M059J (cell line): ENCODE measurements at places on chromosomes 3 and 15.

DNA sequence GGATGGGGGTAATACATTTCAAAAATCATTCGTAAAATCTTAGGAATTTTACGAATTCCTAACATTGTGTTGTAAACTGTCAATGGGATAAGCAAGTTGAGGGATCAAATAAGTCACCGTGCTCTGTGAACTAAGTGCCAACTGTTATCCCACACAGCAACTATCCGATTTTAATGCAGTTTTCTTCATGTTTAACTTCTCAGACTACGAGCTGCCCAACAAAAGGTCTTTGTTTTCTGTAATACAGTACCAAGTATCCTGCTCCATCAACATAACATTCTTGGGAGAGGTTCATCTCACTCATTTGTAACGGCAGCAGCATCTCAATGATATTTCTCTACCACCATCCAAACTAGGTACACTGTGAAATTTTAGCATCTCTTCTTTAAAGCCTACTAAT lies 654.1 kb upstream of the LMCD1 start:
- DNase-seq: no peak

DNA sequence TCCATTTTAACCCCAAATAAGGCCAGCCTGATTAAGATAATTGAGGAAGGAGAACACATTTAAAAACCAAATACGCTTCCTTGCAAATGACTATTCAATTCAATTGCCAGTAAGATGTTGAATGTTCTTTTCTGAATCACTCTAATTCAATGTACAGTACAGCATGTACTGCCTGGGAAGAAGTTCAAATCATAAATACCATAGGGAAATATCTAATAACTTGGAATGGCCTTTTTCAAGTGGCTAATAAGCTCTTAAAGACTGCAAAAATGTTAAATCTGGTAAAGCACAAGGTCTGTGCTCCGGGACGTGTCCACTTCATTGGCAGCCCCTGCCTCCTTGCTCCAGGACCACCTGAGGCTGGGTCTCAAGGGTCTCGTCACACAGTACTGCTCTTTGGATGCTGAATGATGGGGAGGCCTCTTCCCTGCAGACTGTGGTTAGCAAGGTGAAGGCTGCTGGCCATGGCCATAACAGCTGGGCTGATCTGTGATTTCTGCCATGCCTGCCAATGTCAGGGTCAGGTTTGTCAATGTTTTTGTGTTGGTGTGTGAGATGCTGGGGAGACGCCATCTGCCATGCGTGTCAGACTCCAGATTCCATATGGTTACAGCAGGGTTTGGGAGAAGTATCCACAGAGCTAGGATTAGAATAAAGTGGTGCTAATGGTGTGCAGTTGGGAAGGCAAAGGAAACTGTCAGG lies 300.5 kb downstream of the ADAMTS17 start:
- no peak for DNase-seq

DNA sequence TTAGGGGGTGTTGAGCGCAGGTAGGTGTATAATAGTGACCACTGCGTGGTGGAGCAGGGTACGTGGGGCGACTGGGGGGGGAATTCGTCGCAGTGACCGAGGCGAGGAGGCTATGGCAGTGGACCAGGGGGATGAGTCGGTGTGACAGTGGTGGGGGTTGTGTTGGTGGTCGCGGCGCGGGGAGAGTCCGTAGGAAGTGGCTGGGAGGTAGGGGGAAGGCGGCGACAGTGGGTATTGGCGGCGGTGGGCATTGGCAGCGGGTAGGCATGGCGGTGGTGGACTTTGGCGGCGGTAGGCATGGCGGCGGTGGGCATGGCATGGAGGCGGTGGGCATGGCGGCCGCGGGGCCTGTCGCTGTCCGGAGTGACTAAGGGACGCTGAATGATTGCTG lies 739 bp downstream of the SNRPN start:
- peak; percentile 1 for DNase-seq

DNA sequence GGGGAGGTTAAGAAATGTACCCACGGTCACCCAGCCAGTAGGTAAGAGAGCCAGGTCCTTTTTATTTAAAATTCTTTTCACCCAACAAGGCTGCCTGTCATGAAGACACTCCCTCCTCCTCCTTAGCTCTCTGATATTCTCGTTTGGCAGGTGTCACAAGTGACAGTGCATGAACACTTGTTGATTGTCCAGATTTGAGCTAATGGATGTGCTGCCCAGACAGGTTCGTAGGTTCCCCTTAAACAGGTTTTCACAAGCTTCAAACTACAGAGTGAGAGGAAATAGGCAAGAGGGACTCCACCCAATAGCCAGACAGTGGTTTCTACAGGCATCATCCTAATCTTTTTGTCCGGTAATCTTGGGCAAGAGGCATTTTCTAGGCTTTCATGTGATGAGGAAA lies 32.2 kb downstream of the ATP13A4 start:
- no peak for DNase-seq

- peak; percentile 72 for DNase-seq
These were observed 37.0 kb downstream of the CDC25A start for GRCh38 chr3:48151058-48151806.

- DNase-seq: no peak
These were observed 77.5 kb downstream of the PCCB start for GRCh38 chr3:136327671-136328070.

- no peak for DNase-seq
These were observed 487.2 kb upstream of the ATP11B start for GRCh38 chr3:182305881-182306665.

- no peak for DNase-seq
These were observed 31.4 kb upstream of the CLK3 start for GRCh38 chr15:74584204-74584603.

- DNase-seq: peak; percentile 36
These were observed 12.1 kb upstream of the APBA2 start for GRCh38 chr15:28873585-28874190.

DNA sequence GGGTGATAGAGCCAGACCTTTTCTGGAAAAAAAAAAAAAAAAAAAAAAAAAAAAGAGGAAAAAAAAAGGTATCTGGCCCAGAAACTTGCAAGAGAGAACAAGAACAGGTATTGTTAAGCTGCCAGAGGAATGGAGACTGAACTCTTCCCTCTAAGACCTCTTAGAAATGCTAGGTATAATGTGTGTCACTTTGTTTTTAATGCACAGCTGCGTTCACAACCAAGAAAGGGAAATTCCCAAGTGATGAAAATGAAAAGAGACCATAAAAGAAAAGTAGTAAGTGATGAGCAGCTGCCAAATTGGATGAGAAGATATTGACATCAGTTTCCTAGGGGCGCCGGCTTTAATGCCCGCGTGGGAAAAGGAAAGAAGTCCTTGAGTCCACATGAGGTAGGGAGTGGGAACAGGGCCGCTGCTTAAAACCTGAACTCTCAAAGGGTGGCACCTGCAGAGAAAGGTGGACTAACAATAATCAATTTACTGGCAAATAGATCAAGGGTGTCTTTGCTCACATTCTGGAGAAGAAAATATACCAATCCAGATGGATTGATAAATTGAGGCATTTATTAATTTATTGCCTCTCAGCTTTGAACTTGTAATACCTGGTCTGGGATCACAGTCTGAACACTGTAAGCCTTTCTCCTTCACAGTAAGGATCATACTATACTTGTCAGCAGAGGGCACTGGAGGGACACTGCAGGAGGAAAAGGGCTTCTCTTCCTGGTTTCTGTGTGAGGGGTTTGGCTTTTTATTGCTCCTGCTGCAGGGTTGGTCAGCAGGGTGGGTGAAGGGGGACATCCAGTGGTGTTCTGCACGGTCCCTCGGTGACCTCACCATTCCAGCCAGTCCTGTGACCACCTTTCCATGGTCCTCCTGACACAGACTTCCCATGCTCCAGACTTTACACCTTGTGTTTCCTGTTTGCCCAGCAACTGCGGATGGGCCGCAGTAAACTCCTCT lies 131.6 kb downstream of the AQP9 start:
- DNase-seq: peak; percentile 60

GRCh38 chr3:60708191-60708975 lies 542.9 kb downstream of the FHIT start:
- DNase-seq: peak; percentile 18

DNA sequence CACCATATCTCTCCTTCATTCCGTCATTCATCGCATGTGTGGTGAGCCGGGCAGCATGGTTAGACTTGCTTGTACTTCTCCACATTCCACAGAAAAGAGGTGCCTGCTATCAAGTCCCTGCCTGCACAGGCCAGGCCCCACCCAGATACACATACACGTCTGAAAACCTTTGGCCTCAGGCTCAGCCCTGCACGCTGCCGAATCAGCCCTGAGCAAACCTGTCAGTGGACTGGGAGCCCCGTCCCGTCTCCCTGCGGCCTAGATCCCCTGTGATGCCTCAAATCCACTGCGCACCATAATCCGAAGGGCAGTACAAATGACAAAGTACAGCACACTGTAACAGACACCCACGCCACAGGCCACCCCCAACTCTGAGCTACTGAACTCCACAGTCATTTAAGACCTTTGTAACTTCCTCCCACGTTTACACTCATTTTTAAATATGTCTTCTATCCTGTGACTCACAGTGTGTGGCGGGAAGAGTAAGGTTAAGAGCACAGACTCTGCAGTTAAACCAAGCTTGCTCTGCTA lies 67.1 kb downstream of the MB21D2 start:
- peak; percentile 87 for DNase-seq

DNA sequence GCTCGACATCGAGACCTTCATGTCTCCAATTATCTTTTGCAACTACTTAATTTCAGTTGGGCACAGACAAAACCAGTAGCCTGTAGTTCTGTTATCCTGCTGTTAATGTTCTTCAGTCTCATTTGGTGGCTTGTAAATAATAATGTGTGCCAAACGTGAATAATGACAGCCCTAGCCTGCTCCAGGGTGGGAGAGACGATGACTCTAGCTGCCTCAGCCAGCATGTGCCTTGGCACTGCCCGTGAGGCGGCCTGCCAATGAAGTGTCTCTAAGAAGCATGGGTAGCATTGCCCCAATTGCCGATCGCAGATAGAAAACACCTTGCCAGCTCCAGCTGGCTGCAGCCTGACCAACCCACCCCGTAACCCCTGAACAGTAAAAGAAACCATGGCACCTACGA lies 58.8 kb downstream of the ASB7 start:
- DNase-seq: no peak

DNA sequence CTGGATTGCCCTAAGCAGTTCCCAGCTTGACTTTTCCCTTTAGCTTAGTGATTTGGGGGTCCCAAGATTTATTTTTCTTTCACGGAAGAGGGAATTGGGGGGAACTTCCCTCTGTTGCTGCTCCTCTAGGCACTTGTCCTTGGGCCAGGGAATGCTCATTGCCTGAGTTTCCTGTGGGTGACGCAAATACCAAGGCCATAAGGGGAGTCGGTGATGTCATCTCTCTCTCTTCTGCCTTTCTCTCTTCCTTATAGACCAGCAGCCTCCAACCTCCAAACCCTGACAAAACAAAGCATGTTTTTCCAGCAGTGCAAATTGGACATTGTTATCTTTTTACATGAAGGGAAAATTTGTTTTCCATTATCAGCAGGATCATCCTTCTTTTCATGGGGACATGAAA lies 120.2 kb downstream of the ITPR1 start:
- no peak for DNase-seq
